HL-60 (cell line): ENCODE measurements at places on chromosomes 3 and 15.

DNA sequence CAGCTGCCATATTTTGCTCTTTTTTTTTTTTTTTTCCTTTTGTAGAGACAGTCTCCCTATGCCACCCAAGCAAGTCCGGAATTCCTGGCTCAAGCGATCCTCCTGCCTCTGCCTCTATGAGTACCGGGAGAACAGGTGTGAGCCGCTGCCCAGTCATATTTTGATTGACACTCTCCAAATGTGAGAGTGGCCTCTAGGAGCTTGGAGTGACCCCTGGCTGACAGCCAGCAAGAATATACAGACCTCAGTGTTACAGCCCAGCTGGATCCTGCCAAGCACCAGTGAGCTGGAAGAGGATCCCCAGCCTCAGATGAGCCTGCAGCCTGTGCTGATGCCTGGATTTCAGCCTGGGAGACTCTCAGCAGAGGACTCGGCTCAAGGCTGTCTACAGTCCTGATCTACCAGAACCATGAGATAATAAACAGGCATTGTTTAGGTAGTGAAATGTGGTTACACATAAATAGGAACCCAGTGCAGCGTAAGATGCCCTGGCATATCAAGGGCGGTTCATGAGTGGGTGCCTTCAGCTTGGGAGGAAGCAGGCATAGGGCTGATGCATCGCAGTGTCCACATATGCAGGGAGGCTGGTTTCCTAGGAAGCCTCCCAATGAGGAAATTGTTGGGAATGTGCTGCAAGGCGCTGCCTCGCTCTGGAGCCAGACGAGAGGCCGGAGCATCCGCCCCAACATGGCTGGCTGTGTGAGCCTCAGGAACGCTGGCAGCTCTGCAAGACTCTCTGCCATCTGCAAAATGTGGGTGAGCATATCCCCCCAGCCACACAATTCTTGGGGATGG is 38.9 kb upstream of the ATP10A start:
- DNase-seq: no peak

DNA sequence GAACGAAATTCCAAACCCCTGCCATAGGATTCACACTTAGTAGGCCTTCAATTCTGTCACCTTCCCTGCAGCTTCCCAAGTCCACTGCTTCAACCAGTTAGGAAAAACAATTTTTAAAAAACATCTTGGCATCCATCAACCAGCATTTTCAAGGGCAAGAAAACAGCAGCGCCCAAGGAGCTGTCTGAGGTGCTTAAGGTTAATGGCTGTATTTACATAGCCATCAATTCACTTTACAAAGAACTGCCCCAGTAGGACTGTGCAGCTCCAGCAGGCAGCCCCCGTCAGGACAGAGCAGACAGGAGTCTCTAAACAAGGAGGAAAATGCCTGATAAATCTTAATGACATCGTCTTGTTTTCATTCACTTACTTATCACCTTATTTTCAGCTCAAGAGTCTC is 13.3 kb downstream of the TAFA4 start:
- DNase-seq: no peak

DNA sequence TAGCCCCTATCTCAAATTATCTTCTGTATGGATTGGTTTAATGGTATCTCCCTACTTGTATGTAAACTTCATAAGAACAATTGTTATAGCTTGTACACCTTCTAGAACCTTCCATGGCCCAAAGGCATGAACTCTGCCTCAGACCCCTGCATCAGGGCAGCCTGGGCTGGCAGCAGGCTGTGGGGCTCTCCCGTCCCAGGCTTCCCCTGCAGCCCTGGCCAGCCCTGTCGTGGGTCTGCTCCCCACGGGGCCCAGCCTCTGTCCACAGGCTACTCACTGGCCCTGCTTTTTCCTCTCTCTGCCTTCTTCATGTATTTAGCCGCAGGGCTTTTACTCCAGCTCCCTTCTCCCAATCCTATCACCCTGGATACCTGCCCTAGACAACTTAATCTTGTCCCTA is 4.4 kb downstream of the SCN5A start:
- DNase-seq: no peak

- DNase-seq: peak; percentile 38
These were observed 447.8 kb upstream of the BCHE start for GRCh38 chr3:166285001-166285400.

DNA sequence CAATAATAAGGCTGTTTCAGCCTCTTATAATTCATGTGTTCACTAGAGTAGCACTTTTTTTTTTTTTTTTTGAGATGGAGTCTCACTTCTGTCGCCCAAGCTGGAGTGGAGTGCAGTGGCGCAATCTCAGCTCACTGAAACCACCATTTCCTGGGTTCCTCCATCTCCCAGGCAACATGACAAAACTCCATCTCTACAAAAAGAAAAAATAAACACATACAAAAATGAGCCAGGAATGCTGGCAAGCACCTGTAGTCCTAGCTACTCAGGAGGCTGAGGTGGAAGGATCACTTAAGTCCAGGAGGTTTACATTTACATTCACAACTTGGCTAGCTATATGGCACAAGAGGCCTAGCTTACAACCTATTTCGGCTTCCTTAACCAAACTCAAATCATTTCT is 6.8 kb downstream of the USP4 start:
- peak; percentile 49 for DNase-seq

GRCh38 chr15:85312486-85312885 is 67.9 kb upstream of the AKAP13 start:
- DNase-seq: no peak

DNA sequence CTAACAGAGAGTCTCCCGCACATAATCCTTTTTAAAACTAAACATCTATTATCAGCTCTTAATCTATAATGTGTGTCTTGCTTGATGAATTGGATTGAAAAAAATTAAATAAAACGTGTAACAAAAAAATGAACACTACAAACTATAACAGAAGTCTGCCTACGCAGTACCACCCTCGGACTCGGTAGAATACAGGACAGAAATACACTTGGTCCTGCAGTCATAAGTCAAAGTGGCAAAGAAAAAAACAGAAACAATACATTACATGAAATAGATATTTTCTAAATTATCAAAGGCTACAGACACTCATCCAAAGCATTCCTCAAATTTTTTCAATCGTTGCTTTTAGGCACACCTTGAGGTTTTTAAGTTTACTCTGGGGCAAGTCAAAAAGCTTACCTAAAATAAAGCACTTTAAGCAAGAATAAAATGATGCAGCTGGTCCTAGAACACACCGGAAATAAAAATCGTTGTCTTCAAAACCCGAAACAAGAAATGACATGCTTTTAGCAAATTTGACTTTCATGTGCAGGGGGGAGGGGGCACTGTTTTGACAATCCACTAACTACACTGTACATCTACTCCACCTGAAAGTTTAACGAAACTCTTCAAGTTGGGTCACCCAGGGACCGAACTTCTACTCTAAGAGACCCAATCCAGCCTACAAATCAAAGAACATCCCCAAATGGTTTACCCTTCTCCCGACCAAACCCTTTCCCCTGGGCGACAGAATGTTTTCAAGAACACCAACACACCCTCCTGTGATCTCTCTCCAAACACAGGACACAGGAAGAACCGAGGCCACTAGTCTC is 1.3 kb downstream of the ADAM10 start:
- DNase-seq: no peak

DNA sequence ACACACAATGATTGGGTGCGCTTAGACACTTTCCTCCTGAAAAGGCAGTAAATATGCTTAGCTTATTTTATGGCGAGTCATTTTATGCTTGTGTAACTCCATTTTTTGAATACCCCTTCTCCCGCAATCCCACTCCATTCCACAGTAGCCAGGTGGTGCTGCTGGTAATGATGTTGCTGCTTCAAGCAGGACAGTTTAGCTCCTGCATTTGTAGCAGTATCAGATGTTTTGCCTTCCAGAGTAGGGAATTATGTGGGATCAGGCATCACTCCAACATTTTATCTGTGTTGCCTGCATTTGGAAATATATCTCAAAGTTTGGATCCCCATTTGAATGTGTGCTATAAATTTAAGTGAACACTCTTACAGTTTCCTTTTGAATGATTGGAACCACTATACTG is 302.1 kb upstream of the SGO1 start:
- DNase-seq: no peak

GRCh38 chr3:128466840-128467541 is at the start of gene DNAJB8:
DNAJB8 (minus strand) TSS chr3:128466890; CDS start chr3:128463245, 3,645 bp downstream.
- no peak for DNase-seq

- DNase-seq: no peak
These were observed 181.7 kb upstream of the CADPS start for GRCh38 chr3:63056932-63057331.

DNA sequence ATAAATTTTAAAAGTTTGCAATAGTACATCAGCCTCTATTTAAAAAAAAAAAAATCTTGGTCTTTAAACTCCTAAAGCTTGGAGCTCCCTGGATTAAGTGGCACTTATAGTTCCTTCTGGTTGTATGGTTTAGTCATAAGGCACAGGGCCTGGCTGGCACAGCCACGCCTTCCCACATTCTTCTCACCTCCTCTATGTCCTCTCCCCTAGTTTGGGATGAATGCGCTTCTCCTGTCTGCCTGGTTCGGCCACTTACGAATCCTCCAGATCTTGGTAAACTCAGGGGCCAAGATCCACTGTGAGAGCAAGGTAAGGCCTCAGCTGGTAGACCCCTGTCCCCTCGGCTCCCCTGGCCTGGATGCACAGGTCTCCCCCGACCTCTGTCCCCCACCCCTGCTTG is 10.0 kb downstream of the ANKDD1A start:
- DNase-seq: no peak

DNA sequence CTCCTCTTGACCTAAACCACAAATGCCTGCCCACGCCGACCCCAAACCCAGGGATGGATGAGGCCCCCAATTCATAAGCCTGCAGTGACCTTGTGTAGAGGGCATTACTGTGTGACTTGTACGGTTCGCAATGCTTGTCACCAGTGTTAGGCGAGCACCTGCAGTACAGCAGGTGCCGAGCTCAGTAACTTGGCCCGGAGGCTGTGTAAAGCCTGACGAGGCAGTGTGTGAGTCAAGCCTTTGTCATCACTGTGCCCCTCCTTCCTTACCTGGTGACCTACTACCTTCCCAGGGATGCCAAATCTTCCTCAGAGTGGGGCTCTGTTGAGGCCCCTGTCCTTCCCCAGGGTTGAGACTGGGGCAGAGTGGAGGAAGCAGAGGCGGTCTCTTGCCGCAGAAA is 37.2 kb upstream of the TMEM115 start:
- DNase-seq: no peak

DNA sequence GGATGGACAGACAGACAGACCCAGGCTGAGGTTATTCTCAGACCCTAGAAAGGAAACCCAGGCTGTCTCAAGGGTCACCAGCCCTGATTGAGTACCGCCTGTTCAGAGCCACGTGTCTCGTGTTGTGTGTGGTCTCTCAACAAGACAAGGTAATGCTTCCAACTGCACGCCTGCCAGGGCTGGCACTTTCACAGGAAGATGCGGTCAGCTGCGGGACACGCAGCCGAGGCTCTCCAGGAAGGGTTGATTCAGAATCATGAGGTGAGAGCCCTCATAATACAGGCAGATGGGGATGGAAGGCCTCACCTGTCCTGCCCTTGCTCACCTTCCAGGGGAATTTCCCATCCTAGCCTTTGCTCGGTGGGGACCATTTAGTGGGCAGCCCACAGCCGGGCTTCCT is 81.4 kb downstream of the TOP2B start:
- no peak for DNase-seq

GRCh38 chr15:34802803-34803750 is 7.7 kb upstream of the ACTC1 start:
- no peak for DNase-seq

GRCh38 chr3:24850245-24850644 is 355.6 kb upstream of the THRB start:
- DNase-seq: no peak

GRCh38 chr15:93478947-93479346 is 389.9 kb upstream of the RGMA start:
- DNase-seq: no peak

DNA sequence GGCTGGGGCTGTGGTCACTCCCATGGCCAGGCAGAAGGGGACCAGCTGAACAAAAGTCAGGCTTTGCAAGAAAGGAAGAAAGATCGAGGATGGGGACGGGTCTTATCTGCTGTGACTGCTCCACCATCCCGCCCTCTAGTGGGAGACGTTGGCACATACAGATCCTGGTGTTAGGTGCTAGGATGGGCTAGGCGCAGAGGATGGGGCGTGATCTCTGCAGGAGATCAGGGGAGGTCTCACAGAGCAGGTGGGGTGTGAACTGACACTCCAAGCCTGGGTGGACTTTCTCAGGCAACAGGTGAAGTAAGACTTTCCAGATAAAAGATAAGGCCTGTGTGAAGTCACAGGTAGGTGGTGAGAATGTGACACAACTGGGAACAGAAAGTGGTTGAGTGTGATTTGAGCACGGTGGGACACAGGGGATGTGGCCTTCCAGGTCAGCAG is 141.9 kb upstream of the SMAD3 start:
- DNase-seq: peak; percentile 42

- DNase-seq: peak; percentile 24
These were observed 473 bp downstream of the FHIT start for GRCh38 chr3:61250784-61251173.

- no peak for DNase-seq
These were observed 65.6 kb upstream of the HEG1 start for GRCh38 chr3:125121246-125122010.

- DNase-seq: no peak
These were observed 51.4 kb downstream of the CORO2B start for GRCh38 chr15:68630211-68630555.

- DNase-seq: no peak
These were observed 591.7 kb downstream of the RSL24D1 start for GRCh38 chr15:54605043-54605442.

GRCh38 chr3:105647047-105647446 is 221.8 kb downstream of the CBLB start:
- DNase-seq: peak; percentile 76

DNA sequence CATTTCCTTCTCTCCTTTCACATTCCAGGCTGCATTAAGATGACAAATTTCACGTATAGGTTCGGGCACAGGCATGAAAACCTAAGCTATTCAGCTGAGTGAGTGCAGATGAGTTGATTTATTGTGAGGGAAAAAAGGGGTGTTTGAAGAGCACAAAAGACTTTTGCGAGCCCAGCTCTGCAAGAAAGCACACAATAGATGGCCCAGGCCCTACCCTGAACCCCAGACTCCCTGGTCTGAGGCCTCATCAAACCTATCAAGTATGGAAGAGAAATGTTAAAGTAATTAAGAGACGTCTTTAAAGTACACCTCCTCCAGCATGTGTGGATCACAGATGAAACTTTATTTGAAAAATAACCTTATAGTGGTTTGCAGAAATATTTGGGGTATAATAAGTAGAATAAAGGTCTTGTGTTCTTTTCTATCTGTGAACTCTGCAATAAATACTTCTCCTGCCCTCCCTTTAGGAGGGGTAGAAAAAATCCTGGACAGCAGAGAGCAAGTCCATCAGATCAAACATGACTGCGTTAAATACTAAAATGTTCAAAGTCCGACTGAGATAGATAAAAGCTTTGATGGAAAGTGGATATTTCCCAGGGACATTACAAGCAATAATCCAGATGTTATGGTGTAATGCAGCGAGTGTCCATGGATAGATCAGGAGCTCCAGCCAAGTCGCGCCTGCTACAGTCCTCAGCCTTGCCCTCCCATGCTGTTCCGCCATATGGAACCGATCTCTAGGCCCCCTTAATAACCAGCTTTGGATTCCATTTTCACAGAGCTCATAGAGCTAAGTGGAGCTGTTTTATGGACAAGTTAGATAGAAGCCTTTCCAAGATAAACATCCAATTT is 121.5 kb downstream of the MCTP2 start:
- DNase-seq: no peak

- DNase-seq: no peak
These were observed 221.4 kb upstream of the SUCLG2 start for GRCh38 chr3:67875858-67876257.

GRCh38 chr3:72763751-72764440 is 84.3 kb downstream of the SHQ1 start:
- no peak for DNase-seq
